Activated T-cell treated with anti-CD3 and anti-CD28 coated beads for 24 hours (primary cell): ENCODE measurements at places on chromosomes 7 and 10.

GRCh38 chr10:73877533-73878160 is 3.3 kb upstream of the CAMK2G start:
- DNase-seq: no peak

DNA sequence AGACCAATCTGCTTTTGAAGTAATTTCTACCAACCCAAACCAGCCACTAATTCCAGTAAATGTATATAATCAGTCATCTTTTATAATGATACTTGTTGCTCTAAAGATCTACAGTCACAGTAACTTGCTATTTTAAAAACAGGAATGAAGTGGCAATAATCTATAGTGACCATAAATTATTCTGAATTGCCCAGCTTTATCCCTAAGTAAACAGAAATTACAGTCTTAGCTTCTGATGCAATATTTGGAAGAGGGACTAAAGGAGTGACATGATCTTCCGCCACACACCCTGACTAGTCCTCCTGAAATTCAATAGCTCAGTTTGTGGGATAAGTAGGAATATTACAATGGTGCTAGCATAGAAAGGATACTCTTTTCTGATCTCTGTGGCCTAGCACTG is 96.1 kb downstream of the ATE1 start:
- no peak for DNase-seq

- DNase-seq: no peak
These were observed 75.8 kb downstream of the CDCA7L start for GRCh38 chr7:21869785-21870402.

DNA sequence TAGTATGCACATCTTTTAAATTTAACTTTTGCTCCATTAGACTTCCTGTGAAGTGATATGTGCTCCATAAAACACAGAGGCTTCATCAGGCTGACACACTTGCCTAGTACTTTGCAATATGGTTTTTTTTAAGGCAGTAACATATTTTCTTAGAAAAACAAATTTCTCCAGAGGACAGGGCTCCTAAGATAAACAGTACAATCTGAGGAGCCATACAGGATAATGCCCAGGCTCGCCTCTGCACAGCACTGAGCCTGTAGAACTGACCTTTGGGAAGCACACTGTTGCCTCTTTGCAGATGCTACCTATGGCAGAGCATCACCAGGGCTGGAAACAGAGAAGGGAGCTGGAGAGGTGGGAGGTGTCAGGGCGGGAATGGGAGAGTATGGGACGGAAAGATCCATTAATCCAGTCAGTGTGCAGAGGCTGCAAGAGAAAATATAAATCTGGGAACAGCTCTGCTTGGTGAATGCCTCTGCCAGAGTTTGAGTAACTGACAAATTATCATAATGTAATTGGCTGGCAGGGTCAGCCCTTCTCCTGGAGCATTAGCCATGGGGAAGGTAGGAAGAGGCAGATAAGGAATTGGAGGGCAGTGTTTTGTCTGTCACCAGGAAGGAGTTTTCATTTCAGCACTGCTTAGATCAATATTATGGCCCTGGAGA is 132.3 kb downstream of the CREB5 start:
- no peak for DNase-seq

- DNase-seq: no peak
These were observed 93.1 kb downstream of the NRP1 start for GRCh38 chr10:33241351-33241750.

- DNase-seq: peak; percentile 14
These were observed 5.8 kb upstream of the GGCT start for GRCh38 chr7:30510124-30511075.
